ENCODE measurements at places on chromosomes 7 and 10.

GRCh38 chr10:97319671-97320479, 804 bp downstream of the FRAT1 start:
- DNase-seq: peak; percentile 18

DNA sequence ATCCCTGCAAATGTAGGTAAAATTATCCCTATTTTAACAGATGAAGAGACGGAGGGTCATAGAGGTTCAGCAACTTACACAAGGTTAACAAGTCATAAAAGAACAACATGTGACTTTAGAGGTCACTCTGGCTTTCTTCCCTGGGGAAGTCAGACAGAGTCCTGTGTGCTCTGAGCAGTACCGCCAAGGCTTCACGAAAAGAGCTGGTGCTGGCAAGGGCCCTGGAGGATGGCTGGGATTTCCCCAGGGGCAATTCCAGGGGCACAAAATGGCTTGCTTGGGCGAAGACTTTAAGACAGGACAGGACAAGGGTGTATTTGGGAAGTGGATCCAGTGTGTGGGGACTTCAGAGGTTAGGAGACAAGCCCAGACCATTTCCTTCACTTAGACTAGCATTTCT, 144.1 kb downstream of the PIP4K2A start:
- no peak for DNase-seq

GRCh38 chr7:51033727-51034520, 251.2 kb upstream of the GRB10 start:
- DNase-seq: no peak

DNA sequence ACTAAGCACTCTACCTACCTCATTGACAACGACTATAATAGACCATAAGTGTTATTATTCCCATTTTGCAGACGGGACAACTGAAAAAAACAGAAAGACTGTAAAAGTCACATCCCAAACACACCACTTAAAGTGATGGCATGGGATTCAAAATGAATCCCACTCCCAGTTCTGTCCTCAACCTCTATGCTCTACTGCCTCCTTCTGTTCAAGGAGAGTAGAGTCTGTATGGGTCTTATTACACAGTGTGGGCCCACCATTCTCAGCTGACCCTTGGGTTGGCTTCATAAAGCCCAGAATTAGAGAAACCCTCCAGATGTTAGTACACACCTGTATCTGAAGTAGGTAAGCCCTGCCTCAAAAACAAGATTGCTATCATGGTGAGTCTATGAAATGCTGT, 102.2 kb downstream of the GRM8 start:
- DNase-seq: no peak

DNA sequence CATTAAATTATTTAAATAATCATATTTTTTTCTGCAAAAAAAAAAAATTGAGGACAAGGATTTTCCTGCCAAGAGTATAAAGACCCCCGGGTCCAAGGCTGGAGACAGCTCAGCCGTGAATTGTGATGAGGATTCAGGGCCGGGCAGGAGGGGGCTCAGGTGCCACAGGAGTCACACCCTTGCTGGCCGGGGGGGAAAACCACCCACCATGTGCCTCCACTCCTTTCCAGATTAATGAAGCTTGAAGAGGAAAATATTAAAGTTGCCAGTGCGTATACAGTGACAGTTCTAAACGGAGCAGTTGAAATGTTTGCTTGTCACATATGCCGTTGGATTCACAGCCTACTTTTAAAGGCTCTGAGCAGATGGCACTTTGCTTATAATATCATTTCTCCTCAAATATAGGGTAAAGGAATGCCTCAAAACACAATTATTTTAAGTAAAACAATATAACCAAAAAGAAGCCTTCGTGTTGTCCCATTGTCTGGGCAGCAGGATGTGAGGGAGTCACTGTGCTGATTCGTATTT, 49.6 kb downstream of the ADARB2 start:
- no peak for DNase-seq

GRCh38 chr10:132965411-132966057, 23.2 kb upstream of the CFAP46 start:
- no peak for DNase-seq

- DNase-seq: no peak
Measured at GRCh38 chr10:94370501-94370900, 7.8 kb upstream of the NOC3L start.

Data from mammary epithelial cell (primary cell).